Naive thymus-derived CD8-positive, alpha-beta T cell (primary cell): ENCODE measurements at places on chromosomes 3 and 15.
A peak's percentile ranks its signal among the peaks of the same experiment; 100 is the strongest.

- DNase-seq, result no peak
Measured at GRCh38 chr15:30984542-30984941, 6.9 kb downstream of the MTMR10 start.

- DNase-seq, result no peak
Measured at GRCh38 chr15:61700803-61701202, 359.4 kb downstream of the VPS13C start.

- DNase-seq, result no peak
Measured at GRCh38 chr15:84855136-84855535, 29.3 kb upstream of the SLC28A1 start.

DNA sequence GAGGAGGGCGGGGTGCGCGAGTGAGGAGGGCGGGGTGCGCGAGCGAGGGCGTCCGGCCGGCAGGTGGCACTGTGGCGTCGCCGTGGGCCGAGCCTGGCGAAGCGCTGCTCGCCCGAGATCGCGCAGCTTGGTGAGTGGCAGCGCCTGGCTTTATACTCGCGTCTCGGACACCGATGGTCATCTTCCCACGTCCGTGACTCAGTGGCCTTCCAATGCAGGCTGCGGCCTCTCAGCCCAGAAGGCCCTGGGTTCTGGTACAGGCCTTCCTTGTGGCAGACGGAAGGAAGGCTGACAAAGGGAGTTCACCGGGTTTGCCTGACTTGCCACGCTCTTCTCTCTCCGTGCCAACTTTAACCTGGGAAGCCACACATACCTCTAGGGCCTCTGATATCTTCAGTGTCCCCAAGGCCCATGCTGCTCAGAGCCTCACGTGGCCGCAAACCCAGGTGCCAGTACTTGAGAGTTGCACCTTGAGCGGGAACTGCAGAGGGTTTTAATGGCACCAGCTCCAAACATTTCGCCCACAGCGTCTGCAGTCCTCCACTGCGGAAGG lies 195.3 kb upstream of the LYSMD4 start:
- peak; percentile 74 for DNase-seq

DNA sequence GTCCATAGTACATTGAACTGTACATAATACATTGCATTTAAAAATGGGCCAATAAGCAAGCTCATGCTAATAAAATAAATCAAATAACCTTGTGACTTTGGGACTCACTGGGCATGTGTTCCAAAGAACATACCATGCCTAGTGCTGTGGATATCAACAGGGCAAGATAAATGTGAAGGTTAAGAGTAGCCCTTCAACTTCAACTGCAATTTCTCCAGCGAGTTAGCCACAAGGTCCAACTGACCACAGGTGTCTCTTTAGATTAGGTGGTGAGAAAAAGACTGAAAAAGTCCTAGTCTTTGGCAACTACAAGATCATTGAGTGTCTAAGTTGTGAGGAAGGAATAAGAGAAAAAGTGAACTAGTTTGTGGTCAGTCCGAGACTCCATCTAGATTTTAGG lies 78.3 kb upstream of the ATP11B start:
- DNase-seq, result no peak

GRCh38 chr15:68484696-68485400 lies 52.9 kb upstream of the ITGA11 start:
- no peak for DNase-seq

DNA sequence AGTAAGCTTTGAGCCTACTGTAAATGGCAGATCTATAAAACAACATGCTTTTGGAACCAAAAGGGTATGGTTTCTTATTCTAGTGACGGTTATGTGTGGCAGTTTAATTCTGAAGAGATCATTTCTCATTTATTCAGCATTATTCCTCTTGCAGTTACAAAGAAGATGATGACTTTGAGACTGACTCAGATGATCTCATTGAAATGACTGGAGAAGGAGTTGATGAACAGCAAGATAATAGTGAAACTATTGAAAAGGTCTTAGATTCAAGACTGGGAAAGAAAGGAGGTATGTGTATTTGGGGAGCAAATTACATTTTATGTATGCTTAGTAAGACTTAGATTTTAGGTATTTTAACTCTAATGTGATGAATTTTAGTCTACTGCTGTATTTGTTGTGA lies 41.5 kb downstream of the CHD2 start:
- no peak for DNase-seq

DNA sequence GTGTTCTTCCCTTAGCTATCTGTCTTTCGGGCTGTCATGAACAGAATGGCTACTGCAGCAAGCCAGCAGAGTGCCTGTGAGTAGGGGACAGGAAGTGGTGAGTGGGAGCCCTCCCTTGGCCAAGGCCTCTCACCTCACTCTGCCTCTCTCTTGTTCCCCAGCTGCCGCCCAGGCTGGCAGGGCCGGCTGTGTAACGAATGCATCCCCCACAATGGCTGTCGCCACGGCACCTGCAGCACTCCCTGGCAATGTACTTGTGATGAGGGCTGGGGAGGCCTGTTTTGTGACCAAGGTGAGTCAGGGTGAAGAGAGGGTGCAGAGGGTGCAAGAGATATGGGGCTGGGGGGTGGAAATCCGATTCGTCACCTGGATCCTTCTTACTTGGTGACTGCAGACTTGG lies 3.0 kb downstream of the DLL4 start:
- no peak for DNase-seq

DNA sequence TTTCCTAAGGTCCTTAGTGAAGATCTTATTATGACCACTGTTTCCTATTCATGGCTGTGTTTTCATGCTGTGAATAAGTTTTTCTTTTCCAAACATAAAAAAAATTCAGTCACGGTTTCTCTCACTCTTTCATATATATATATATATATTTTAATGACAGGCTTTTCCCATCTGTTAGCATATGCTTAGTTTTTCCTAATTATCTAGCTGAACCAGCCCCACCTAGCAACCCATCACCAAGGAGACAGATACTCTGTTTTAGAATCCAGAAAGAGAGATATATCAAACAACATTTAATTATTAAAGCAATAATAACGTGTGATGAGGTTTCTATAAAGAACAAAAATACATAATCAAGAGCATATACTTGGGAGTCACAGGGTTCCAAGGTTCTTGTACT lies 58.3 kb downstream of the TMCC1 start:
- DNase-seq, result no peak

DNA sequence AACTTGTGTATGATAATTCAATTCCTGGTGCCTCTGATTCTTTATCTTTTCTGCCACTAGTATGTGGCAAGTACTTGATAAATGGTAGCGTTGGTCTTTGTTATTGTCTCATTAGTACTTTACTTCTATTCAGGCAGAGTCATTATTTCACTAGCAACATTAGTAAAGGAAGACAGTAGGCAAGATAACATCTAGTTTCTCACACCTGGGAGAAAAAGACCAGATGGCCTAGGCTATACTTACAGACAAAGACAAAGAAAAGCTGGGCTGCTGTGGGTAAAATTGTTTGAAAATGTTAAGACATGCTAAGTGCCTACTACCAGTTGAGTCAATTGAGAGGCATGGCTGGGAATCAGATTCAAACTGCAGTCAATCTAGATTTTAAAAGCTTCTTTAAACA lies 198.7 kb upstream of the CMC1 start:
- DNase-seq, result no peak

GRCh38 chr3:60308808-60309207 lies 942.4 kb downstream of the FHIT start:
- no peak for DNase-seq

DNA sequence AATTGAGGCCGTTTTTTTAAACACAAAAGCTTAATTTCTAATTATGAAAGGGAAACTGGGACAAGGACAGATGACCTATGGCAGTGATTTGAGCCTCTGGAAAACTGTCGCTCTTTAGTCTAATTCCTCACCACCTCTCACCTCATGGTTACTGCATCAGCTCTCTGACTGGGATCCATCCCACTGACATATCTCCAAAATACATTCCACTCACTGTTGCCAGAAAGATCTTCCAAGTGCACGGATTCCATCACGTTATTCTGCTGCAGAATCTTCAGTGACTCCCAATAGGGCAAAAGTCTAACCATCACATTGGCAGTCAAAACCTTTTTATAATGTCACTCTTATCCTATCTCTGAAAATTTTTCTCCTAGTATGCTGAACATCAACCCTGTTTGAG lies 132.3 kb upstream of the MB21D2 start:
- no peak for DNase-seq

DNA sequence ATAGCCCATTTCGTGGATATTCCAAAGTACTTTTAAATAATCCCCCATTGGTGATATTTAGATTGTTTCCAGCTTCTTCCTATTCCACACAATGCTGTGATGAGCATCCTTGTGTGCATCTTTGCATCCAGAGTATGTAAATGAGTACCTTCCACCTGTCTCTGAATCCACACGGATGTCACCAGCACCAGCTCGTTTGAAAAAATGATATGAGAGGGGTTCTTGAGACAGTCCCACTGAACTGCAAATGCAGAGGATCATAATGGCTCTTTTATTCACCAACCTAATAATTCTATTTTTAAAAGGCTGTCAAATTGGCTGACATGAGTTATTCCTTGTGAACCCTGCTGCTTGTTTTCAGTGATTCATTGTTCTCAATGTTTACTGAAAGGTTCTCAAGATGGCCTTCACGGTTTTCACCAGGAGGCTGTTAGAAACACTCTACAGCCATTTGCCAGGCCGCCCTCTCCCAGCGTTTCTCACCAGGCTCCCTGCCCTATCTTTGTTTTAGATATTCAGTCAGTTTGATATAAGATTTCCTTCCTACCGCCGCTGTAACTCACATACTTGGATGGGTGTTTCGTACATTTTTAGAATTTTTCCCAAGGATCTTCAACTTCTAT lies 96.7 kb upstream of the PTPRG start:
- no peak for DNase-seq

GRCh38 chr3:185325946-185326791 lies 36.8 kb upstream of the MAP3K13 start:
- DNase-seq, result no peak

GRCh38 chr3:126931806-126932187 lies 51.1 kb upstream of the PLXNA1 start:
- DNase-seq, result no peak

DNA sequence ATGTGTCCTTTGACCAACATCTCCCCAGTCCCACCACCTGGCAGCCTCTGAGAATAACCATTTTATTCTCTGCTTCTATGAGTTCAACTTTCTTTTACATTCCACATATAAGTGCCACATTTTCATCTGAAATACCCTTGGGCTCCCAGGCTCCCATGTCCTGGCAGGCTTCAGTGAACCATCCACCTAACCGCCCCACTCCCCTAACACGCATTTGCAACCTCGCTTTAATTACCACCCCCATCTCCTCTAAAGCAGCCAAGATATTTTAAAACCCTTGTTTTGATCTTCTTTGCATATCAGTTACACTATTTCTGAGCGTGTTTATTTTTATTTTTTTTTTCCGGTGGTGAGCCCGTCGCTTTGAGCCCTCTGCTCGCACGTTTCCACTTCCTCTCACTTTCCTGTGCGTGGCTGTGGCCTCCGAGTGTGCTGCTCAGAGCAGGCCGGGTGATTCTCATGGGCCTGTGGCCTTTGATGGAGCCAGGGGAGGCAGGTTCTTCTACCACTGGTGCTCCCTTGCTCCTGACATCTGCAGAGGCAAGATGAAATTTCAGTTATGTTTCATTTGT lies 195.4 kb upstream of the LPP start:
- peak; percentile 32 for DNase-seq

DNA sequence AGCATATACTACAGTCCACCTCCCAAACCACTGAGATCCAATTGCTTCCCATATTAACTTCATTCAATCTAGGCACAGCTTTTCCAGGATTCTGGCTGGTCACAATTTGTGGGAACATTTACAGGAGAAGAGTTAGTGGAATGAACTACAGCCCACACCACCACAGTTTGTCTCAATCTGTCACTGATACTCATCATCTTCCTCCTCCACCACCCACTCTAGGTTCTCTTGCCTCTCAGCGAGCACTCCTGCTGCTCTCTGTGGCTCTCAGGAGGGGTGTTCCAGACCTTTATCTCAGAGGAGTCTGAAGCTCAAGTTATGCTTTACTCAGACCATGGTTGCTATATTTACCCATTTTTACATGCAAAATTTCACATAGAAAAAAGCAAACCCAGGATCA lies 25.9 kb upstream of the PLA2G4D start:
- no peak for DNase-seq

DNA sequence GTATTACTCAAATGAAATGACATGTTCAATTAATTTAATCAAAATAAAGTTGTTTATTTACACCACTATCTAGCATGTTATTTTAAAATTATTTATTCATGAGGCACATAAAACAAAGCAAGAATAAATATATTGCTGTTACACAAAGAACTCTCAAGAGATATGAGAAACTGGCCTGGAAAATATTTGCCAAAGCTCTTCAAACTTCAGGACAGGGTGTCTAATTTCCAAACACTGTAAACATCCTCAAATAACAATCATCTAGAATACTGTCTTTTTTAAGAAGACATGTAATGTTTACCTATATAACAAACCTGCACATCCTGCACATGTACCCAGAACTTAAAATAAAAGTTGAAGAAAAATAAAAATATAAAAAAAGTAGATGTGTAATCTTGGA lies 876.6 kb downstream of the TUSC7 start:
- DNase-seq, result no peak

DNA sequence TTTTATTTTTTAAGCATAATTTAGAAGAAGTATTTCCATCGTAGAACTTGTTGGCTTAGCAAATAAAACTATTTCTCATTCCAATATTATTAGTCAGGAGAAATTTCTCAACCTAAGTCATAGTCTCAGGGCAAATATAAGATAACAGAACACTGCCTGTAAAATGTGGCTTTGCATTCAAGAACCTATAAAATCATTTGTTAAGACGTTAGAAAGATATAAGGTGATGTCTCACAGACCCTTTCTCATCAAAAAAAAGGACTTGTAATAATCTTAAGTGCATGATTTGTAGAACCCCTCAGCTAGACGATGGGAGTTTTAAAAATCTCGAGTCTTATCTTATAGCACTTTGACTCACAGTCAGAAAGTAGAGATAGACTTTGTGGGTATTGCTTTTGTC lies 314.7 kb upstream of the CFAP20DC start:
- DNase-seq, result no peak

DNA sequence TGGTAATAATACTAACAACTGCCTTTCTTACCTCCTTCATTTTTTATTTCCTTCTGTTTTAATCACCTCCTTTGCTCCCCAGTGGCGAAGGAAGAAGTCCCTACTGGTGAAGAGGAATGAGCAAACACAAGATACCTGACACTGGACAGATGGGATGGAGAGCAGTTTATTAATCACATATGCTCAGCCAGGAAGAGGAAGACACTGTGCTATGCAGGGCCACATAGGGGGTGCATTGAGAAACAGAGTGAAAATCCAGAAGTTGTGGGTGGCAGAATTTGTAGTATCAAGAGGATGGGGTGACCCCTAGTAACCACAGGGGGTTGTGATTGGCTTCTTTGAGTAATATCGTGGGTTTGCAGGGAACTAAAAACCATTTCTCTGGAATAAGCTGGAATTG lies 1041.9 kb downstream of the OTOL1 start:
- no peak for DNase-seq

GRCh38 chr3:33401781-33402180 lies 38.4 kb downstream of the UBP1 start:
- DNase-seq, result no peak

DNA sequence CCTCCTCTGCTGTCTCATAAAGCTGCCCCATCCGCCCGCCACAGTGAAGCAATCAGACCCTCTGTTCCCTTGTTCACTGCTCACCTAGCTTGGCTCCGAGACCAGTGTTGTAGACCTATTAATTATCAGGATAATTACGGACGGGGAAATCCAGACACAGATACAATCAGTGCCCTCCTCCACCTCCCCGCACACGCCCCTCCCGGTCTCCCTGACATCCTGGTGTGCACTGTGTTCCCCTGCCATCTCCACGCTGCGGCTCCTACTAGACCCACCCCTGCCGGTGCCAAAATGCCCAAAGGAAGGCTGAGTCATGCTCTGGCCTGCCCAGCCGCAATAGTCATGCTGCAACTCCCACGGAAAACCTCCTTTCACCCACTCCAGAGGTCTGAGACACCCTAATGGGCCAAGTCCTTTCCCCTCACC lies 277.3 kb upstream of the TLE3 start:
- DNase-seq, result no peak
